Aorta (tissue), 5 donors: ENCODE measurements at places on chromosomes 1 and 21. TPM values are rescaled to one million over a fixed set of nuclear protein-coding genes. Genes with fewer than 3 reads are reported as not detected.

Gene SIKE1
- polyA plus RNA-seq = 18.8 TPM

Gene LELP1
- polyA plus RNA-seq = not detected

Gene NTNG1
- polyA plus RNA-seq = not detected

Gene FAM177B
- 3.3 TPM for polyA plus RNA-seq

Gene AQP10
- polyA plus RNA-seq = 0.08 TPM

Gene TAS1R1
- polyA plus RNA-seq = not detected

Gene RNU11
- polyA plus RNA-seq = not detected

Gene GBP5
- 1.0 TPM for polyA plus RNA-seq

Gene RBBP4
- polyA plus RNA-seq = 31.4 TPM

Gene TMCO4
- 22.7 TPM for polyA plus RNA-seq

Gene CYP4X1
- polyA plus RNA-seq = 12.6 TPM

Gene KCNA3
- polyA plus RNA-seq = not detected

Gene RPRD2
- polyA plus RNA-seq = 11.0 TPM

Gene VWA1
- polyA plus RNA-seq = 0.13 TPM

Gene MAN1C1
- polyA plus RNA-seq = 15.5 TPM

Gene C8B
- polyA plus RNA-seq = not detected

Gene AGT
- 23.2 TPM for polyA plus RNA-seq

Gene ERICH3
- not detected for polyA plus RNA-seq

Gene IFI44
- polyA plus RNA-seq = 12.4 TPM

Gene NCAM2
- polyA plus RNA-seq = 1.1 TPM

Gene HNRNPCL4
- polyA plus RNA-seq = not detected

Gene SELE
- 0.18 TPM for polyA plus RNA-seq

Gene ADAMTS4
- polyA plus RNA-seq = 6.8 TPM

Gene C1orf141
- polyA plus RNA-seq = 0.13 TPM

Gene ANGPTL3
- polyA plus RNA-seq = not detected

Gene ATXN7L2
- polyA plus RNA-seq = 12.5 TPM

Gene BRINP3
- not detected for polyA plus RNA-seq

Gene TRABD2B
- 6.5 TPM for polyA plus RNA-seq

Gene HMCN1
- 11.3 TPM for polyA plus RNA-seq

Gene ANGEL2
- polyA plus RNA-seq = 24.7 TPM

Gene TNFRSF8
- 1.8 TPM for polyA plus RNA-seq

Gene MRPS15
- polyA plus RNA-seq = 78.7 TPM

Gene CD48
- polyA plus RNA-seq = 11.3 TPM

Gene PGLYRP4
- not detected for polyA plus RNA-seq

Gene SLAMF9
- polyA plus RNA-seq = not detected

Gene TMEM35B
- 32.2 TPM for polyA plus RNA-seq

Gene VSIG8
- 0.56 TPM for polyA plus RNA-seq

Gene CLDN19
- polyA plus RNA-seq = not detected

Gene FAM72B
- 0.23 TPM for polyA plus RNA-seq

Gene HES3
- polyA plus RNA-seq = not detected

Gene PRAMEF5
- not detected for polyA plus RNA-seq

Gene PLA2G2F
- polyA plus RNA-seq = 0.03 TPM

Gene HTR6
- polyA plus RNA-seq = not detected

Gene F3
- polyA plus RNA-seq = 8.3 TPM

Gene CAMK2N1
- polyA plus RNA-seq = 36.8 TPM

Gene SLFNL1
- polyA plus RNA-seq = 0.51 TPM

Gene GPR37L1
- not detected for polyA plus RNA-seq

Gene HSPB7
- 128 TPM for polyA plus RNA-seq

Gene KMO
- 1.3 TPM for polyA plus RNA-seq
